ENCODE measurements at places on chromosomes 3 and 15.

GRCh38 chr3:14418296-14419250 is 16.2 kb downstream of the SLC6A6 start:
- no peak for DNase-seq

- DNase-seq: no peak
Observed at GRCh38 chr3:123716411-123716810, 131.6 kb upstream of the HACD2 start.

- no peak for DNase-seq
Observed at GRCh38 chr3:179355996-179356395, 8.5 kb downstream of the MFN1 start.

DNA sequence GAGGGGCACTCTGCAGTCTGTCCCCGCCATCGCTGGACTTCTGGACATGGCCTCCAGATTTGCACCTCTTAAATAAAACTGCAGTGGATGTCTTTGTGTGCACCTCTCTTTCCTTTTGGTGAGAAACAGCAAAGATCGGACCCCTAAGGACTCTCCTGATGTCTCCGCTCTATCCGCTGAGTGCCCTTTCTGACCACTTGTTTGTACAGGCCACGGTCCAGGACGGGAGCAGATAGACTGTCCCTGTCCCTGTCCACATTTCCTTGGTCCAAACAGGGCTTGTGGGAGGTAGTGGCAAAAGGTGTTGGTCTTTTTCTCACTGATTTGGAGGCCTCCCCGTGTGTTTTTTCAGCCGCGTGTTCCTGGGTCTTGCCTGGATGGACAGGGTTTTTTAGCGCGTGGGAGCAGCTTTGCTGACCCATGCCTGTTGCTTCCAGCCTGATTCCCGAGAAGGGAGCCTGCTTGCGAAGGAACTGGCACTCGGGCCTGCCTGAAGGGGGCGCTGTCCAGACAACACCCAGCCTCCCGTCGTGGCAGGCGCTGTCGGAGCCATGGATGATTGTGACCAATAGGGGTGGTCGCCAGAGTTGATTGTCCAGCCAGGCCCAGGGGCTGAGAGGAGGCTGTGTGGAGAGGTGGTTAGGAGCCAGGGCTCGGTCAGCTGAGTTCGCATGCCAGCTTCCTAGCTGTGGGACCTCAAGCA is 13.2 kb upstream of the STAB1 start:
- DNase-seq: no peak

GRCh38 chr3:30630238-30631030 is 24.0 kb downstream of the TGFBR2 start:
- DNase-seq: no peak

DNA sequence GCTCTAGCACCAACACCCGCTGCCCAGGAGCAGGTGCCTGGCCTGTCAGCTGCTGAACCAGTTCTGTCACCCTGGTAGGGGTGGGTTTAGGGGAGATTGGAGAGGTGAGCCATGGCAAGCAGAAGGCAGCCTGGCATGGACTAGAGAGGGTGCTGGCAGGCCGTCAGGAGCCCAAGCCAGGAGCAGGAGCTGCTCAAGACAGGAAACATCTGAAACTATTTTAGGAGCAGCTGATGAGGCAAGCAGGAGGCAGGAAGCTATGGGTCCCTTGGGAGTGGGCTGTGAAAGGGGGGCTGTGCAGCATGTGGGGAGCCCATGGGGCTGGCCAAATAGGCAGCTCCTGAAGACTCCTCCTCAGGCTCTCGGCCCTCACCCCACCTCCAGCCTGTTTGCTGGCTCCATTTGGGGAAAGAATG is 2.3 kb downstream of the INKA1 start:
- DNase-seq: no peak

- DNase-seq: peak; percentile 64
Observed at GRCh38 chr15:48352474-48353072, 21.3 kb downstream of the DUT start.

- peak; percentile 55 for DNase-seq
Observed at GRCh38 chr15:45399381-45400212, 21.3 kb upstream of the GATM start.

DNA sequence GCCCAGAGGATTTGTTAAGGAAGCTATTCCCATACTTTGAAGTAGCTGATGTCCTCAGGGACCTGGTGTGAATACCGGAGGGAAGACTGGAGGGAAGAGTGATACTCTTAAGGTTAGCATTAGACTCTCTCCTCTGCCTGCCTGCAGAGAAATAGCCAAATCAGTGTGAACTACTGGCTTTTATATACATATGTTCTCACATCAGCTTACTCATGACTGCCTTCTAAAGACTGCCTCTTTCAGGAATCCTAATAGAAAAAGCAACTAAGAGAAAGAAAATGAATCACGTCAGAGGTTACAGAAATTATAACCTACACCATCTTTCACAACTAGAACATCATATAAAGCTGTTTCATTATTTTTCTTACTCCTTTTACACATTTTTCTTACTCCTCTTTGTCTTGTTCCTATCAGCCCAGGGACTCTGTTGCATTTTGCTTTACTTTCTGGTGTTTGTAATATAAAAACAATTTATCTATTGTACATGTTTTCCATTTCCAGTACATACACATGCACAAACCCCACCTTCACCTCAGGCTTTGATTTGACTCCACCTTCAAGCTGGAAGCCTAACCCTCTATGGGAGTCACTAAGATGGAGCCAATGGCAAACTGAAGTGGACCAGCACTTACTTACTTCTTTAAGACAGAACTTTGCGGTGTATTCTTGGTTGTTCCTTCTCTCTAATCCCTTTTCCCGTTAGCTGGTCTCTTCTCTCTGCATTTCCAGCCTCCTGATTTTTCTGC is 257.7 kb upstream of the UBE2E1 start:
- DNase-seq: no peak

DNA sequence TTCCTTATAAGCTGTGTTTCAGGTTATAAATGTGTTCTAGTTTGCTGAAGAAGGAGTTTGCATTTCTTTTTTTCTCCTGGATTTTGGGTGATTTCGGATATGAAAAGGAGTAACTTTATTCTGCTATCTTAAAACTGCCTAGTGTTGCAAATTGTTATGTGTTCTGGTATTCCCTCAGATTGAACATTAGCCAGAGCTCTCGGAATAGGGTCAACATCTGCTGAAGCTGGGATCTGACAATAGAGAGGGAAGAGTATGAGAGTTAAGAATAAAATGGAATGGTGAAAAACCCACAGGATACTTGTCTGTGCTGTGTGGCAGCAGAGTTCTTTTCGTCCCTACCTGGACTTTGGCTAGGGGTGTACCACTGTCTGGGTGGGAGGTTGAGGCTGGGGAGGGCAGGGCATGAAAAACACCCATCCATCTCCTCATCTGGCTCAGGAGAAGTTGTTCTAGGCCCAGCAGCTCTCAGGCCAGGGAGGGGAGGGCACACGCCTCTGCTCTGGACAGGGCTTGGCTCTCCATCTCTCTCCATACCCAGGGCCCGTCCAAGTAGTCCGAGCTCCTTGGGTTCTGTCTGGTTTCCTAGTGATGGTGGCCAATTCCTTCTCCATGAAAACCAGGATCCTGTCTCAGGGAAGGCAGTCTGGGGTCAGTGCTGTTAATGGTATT is 13.2 kb downstream of the SPSB4 start:
- no peak for DNase-seq

- no peak for DNase-seq
Observed at GRCh38 chr3:106403371-106404145, 534.7 kb upstream of the CBLB start.

Measured in SHP77 (cell line).